ENCODE measurements at places on chromosomes 16 and 17.

DNA sequence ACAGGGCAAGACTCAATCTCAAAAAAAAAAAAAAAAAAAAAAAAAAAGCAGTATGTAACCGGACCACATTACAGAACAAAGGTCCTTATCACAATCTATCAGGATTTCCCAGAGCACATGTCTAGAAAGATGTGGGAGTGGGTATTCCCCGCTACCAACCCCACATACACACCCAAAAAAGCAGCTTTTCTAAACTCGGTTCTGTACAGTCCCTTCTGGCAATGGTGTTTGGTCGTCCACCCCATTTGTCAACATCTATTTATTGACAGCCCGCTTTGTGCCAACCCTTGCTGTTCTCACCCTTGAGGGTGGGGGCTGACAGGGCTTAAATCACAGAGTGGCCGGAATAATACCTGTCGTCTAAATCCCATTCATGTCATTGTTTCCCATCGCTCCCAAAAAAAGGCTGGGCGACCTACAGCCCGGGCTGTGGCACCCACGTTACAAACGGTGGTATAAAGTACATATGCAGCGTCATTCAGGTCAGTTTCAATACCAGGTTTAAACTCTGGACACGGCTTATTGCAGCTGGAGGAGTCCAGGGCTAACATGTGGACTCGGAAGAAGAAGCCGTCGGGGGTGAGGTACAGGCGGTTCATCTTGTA lies 3.6 kb downstream of the C17orf58 start:
- DNase-seq = no peak

DNA sequence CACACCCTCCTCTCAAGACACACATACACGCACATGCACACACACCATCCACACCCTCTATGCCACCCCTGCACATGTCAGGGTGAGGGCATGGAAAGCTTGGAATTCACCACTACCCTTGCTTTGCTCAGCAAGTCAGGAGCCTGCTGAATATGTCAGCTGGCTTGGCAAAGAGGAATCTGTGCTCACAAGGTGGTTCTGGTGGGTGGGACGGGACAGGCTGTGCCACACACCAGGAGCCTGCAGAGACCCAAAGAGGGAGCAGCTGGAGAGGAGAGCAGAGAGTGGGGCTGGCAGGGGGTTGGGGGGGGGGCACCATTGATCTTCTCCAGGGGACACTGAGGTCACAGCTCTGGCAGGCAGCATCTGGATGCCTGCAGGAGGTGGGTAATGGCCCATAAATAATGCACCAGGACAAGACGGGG lies 48.7 kb upstream of the NDRG4 start:
- DNase-seq = no peak

GRCh38 chr17:27241346-27241946 lies 52.5 kb upstream of the WSB1 start:
- no peak for DNase-seq

DNA sequence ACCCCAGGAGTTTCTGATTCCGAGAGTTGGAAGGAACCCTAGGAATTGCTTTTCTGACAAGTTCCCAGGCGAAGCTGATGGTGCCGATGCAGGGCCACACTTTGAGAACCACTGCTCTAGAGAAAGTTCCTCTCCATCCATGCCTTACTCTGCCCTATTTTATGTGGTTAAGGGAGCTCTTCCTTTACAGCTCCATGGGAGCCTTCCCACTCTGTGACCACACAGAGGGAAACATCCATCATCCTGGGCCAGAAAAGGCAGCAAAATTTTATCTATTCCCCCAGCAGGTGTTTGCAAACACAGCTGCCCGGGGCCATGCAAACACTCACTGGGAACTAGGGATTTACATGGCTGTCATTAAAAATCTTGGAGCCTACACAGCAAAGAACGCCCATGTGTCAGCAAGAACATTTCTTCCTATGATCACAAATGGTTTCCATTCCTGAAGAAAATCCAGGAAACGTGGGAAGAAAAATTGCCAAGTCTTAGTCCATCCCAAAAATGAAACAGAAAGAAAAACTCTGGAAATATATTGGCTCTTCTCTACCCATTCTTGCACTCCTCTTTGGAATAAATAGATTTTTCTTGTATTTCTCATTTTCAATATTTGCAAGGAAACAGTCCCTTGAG lies 252.7 kb downstream of the PMP22 start:
- no peak for DNase-seq

- peak; percentile 53 for DNase-seq
Measured at GRCh38 chr17:45149669-45150664, 1.7 kb downstream of the HEXIM1 start.

GRCh38 chr17:59893676-59894100 lies 767 bp downstream of the RPS6KB1 start:
- DNase-seq = no peak

- peak; percentile 67 for DNase-seq
Measured at GRCh38 chr16:56950881-56951771, 10.6 kb upstream of the CETP start.

- peak; percentile 73 for DNase-seq
Measured at GRCh38 chr16:88455610-88456355, 2.7 kb downstream of the ZFPM1 start.

- DNase-seq = no peak
Measured at GRCh38 chr17:43799047-43799446, 18.8 kb downstream of the CFAP97D1 start.

DNA sequence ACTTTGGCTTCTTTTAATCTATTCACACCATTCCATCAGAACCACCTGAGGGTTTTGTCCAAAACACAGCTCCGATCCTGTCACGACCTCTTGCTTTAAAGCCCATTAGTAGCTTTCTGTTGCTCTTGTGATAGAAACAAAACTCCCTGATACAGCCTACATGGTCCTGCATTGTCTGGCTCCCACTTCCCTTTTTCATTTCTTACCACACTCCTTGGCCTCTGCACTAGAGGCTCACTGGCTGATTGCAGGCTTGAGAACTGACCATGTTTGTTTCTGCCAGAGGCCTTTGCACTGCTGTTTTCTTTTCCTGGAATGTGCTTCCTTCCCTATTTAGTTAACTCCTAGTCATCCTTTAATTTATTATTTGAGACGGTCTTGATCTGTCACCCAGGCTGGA lies 23.7 kb downstream of the IST1 start:
- DNase-seq = no peak

DNA sequence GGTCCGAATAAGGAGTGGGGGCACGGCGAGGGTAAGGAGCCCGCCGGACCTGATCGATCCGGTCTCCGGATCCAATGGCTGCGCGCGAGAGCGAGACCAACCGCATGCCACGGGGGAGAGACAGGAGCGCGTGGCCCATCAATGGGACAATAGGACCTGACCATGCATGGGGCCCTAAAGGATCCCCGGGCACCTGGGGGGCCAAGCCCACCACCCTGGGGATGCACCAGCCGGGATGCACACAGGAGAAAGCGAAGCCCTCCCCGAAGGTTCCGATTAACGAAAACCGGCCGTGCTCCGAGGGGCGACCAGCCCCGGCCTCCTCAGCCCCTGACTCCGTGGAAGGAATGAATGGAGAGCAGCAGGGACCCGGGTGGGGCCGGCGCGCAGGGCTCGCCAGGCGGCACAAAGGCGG lies 525 bp downstream of the JPT1 start:
- peak; percentile 24 for DNase-seq

GRCh38 chr17:51245535-51245934 lies 14.3 kb downstream of the MBTD1 start:
- DNase-seq = no peak

- no peak for DNase-seq
Measured at GRCh38 chr17:42904110-42904469, 3.5 kb downstream of the G6PC1 start.

- no peak for DNase-seq
Measured at GRCh38 chr17:3974138-3974687, 10.0 kb upstream of the ATP2A3 start.

- no peak for DNase-seq
Measured at GRCh38 chr16:49608779-49609178, 235.2 kb downstream of the C16orf78 start.

DNA sequence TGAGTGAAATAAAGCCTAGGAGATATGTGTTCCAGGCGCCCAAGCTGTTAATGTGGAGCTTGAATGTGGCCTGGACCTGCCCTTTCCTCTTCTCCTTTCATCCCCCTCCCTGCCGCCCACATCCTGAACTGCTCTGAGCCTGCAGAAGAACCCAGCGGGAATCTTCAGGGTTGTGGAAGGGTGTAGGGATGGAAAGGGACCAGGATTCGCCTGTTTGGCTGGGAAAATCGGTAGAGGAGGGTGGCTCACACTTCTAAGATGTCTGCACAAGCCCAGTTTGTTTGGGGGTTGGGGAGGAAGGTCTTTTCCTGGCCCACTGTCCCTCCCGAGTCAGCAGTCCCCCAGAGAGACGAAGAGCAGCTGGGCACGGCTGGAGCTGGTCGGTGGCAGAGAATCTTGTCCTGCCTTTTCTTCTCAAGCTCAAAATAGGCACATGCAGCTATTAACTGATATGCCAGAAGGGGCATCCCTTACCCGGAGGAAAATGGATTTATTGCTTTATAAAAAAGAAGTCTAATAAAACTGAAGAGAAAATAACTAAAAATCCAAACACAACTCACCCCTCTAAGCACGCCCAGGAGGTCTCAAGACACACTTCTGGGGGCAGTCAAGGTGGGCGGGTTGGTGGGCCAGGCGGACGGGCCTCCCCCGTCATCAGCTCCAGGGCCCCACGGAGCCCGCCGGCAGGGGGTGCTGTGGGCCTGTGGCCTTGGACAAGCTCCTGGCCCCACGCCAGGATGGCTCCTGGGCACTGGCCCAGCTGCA lies 11.5 kb upstream of the PITPNA start:
- peak; percentile 69 for DNase-seq

DNA sequence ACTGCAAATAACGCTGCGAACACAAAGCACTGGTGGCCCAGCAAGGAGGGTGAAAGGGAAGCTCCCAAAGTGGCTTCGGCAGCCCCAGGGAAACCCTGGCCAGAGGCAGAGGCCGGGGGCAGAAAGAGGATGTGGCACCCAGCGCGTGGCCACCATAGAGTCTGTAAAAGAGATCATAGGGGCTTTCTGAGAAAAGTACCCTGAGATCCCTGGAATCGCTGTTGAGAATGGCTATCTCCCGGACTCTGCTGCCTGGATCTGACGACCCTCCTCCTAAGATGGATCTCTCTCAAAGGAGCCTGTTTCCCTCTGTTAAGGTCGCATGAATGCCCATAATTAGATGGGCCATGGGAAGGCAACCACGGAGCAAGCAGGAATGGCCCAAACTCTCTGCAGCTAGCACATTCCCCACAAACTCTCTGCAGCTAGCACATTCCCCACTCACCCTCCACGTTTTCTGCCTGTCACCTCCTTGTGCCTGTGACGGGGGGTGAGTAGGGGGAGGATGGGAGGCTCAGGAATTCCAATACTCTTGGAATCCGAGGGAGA lies 364.4 kb downstream of the XYLT1 start:
- DNase-seq = no peak
